ENCODE measurements at places on chromosomes 6 and 20.

DNA sequence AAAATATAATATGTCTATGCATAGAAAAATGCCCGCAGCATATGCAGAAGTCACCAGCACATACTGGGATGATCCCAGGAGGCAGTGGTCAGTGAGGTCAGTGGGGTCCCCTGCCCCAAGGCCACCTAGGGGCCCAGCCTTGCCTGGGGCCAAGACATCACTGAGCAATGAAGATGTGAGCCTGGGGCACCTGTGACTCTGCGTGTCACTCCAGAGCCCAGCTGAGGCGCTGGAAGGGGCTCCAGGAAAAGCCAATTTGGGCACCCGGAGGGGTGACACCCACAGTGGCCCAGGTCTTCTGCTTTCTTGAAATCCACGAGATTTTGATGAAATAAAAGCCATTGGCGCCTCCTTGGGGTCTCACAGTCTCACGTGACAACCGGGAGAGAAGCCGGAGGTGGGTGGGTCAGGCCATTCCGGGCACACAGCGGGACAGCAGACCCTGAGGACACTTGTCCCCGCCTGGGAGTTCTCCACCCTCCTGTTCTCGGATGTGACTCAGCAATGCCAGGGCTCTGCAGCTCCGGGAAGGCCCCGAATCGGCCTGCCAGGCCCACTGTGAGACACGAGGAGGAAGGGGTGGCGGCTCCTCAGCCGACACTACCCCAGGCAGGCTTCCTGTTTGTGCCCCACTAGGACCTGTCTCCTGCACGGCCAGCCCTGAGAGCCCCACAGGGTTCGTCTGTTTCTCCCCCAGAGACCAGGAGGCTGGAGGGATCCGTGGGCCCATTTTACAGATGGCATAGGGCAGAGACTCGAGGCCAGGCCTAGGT, 24.4 kb upstream of the SLCO4A1 start:
- DNase-seq, result no peak

DNA sequence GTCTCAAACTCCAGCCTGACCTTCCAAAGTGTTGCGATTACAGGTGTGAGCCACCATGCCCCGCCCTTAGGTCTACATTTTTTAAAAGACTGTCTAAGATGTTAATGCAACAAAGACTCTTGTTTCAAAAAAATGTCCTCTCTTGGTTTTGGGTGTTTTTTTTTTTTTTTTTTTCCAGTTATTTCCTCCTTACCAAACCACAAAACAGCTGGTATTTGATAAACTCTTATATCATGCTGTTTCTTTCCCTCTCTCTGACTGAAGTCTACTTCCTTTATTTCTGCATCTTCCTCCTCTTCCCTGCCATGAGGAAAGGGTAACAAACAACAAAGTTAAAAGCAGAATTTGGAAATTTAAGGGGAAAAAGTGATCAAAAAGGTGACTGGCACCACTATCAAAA, 21.2 kb downstream of the STK38 start:
- no peak for DNase-seq

GRCh38 chr6:17919496-17919895, 67.9 kb downstream of the KIF13A start:
- DNase-seq, result no peak

- DNase-seq, result no peak
Observed at GRCh38 chr20:2612073-2612472, 40.4 kb upstream of the NOP56 start.

All from AG08395 (cell line).